KBM-7 (cell line): ENCODE measurements at places on chromosomes 5 and 9.

DNA sequence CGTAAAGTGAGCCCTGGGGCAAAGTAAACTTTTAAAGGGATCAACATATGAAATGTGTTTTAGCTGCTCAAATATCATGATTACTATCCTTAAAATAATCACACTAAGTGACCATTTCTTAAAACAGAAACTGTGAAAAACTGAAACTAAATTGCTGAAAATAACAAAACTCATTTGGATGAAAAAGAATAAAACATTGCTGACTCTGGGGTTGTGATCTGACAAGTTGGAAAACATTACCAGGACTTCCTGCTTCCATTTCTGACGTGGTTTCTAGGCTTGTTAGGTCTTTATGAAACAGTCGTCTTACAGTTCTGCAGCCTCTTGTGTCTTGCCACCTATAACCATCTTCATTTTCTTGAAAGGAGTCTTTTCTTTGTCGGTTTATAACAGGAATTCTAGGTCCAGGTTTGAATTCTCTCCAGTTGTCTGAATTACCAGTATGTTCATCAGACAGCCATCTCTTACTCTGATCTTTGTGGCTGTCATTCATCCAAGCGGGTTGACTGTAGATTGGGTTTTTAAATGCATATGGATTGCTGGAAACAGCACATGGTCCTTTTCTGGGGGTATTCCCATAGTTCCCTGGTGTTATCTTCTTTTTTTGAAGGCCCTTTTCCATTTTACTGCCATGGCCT, 1.7 kb downstream of the TUT7 start:
- peak; percentile 40 for DNase-seq

DNA sequence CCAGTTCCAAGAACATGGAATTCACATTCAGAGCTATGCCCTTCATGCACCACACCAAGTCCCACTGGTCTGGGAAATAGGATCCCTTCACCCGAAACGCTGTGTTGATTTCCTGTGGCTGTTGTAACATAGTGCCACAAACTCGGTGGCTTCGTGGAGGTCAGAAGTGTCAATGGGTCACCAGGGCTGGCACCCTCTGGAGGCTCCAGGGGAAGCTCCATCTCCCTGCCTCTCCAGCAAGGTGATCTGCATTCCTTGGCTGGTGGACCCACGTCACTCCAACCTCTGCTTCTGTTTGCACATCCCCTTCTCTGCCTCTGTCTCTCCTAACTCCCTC, 28.9 kb upstream of the ALDH1B1 start:
- no peak for DNase-seq

GRCh38 chr5:107941036-107941435, 270.3 kb upstream of the EFNA5 start:
- DNase-seq: no peak

DNA sequence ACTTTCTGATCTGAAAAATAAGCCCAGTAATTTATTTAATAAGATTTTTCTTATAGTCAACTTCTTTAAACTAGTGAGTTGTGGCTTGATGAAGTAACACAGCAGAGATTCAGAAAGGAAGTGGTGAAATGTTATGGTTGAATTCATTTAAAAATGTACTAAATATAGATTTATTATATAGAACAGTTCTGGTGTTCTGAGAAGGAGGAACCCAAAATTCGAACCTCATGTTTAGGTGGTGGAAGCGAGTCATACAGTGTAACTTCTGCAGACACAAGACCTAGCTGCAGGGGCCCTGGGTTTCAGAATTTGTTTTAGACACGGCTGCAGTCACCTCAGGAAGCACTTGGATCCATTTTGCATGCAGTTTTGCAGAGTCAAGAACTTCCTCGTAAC, 188.2 kb downstream of the TRIO start:
- peak; percentile 70 for DNase-seq

DNA sequence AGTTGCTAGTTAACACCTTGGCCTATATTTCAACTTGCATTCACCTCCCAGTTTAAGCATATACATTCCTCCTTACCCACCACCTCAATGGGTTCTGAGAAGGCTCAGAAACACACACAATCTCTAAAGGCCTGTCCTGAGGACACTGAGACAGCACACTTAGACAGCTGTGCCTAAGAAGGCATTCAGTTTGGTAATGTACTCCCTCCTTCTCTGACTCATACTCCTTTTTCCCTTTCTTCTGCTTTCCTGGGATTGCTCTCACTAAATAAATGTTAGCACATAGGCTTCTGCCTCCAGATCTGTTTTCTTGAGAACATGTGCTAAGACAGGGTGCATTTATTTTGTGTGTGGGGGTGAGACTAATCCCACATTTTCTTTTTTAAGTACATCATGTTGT, 456.8 kb upstream of the CDH6 start:
- DNase-seq: no peak

DNA sequence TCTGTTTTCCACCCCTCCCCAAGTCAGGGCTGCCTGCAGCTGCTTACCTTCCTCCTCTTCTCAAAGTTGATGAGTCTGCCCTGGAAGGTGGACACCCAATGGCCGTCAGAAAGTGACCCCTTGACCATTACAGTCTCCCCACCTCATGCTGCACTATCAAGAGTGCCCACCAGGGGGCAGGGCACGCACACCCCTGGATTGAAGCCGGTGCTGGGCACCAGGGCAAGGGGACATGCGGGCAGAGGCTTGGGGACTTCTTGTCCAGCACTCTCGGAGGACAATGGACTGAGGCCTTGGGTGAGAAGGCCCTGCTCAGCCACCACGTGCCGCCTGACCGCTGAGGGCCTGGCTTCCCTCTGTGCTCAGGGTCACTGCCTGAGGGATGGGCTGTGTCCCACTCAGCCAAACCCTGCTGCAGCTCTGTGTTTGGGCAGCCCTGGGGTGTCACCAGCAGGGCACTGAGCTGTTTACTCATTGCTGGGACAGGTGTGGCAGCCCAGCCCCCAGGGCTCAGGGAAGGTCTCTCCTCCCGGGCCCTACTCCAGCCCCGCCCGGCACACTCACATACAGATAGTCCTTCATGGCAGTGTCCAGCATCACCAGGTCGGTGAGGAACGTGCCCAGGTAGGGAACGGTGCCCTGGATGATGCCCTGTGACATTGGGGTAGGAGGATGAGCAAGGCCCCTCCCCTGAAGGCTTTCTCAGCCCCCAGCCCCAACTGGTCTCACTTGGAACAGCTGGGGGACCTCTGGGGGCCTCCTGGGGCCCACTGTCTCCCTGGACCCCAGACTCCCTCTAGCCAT, 17.7 kb downstream of the RALGDS start:
- DNase-seq: peak; percentile 36

- no peak for DNase-seq
Measured at GRCh38 chr9:79189511-79189924, 382.2 kb upstream of the TLE4 start.

DNA sequence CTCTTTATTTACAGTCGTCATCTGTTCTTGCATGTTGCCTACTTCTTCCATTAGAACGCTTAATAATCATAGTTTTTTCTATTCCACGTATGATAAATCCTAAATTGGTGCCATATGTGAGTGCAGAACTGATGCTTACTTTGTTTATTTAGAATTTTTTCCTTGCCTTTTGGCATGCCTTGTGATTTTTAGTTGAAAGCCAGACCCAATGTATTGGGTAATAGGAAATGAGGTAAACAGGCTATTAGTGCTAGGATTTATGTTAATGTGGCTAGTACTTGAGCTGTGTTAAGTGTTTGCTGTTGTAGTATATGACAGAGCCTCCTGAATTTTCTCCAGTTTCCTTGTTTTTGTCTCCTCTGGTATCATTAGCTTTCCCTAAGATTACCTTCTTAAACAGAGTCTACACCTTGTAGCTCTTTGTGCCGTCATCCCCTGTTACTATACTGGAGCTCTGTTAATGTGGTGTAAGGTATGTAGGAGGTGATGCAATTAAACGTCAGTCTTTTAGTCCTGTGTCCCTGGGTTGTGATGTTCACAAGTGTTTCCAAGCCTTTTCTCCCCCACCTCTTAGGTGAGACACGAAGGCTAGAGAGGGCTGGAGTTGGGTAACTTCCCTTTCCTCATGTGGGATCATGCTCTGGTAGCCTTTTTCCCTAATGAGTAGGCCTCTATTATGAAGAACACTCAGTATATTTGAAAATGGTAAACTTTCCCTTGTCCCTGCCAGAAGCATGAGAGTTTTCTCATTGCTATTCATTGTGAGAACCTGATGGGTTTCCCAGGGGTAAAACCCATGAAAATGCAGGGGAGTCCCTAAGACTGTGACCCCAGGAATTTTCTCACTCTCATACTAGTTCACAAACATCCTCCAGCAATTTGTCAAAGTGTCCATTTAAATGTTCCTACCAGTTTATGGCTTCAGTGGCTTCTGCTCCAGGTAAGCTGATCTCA, 21.2 kb downstream of the SPATA31D3 start:
- DNase-seq: no peak

- DNase-seq: no peak
Measured at GRCh38 chr5:168481330-168481788, 4.9 kb upstream of the RARS1 start.

GRCh38 chr5:164098531-164098930, 593.1 kb downstream of the MAT2B start:
- DNase-seq: no peak

DNA sequence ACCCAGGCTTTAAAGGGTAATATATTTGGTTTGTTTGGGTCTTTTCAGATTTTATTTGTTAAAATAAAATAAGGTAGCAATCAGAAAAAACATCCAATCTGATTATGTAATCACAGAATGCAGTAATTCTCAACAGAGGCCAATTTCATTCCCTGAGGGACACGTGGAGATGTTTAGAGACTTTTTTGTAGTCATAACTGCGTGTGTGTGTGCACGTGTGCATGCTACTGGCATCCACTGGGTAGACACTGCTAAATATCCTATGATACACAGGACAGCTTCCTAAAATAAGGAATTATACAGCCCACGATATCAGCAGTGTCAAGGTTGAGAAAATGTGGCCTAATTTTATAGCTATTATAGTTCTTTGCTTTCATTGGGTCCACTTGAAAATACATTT, 180.8 kb upstream of the KLF9 start:
- no peak for DNase-seq

- no peak for DNase-seq
Measured at GRCh38 chr9:118609355-118610044, 759.7 kb downstream of the BRINP1 start.

DNA sequence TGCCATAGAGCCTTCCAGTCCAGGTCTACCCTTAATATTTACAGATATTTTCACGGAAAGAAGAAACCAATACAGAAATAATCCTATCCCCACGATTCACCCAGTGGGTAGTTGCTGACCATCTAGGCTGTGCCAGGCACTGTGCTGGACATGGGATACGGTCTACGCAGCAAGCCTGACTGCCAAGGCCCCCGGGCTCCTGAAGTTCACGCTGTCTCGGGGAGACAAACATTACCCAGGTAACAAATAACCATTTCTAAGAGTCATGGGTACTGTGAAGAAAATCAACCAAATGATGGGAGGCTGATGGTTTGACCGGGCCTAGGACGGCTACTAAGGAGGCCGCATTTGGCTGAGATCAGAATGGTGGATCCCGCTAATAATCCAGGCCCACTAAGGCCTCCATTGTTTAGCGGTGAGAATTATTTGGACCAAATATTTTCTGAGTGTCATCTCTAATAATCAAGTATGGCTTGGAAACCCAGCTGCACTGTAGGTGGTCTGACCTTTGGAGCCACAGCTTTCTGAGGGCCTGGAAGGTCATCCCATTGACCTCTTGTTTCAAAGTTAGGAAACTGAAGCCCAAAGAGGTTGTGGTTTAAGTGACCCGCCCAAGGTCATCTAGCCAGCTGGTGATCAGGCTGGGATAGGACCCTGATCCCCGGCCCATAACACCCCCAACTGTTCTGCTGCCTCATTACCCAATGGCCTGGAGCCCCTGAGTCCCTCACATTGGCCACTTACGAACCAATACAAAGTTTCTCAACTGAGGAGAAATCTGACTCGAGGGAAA, 82.4 kb downstream of the AK8 start:
- DNase-seq: no peak

GRCh38 chr9:98312365-98312764, 56.9 kb upstream of the TBC1D2 start:
- DNase-seq: no peak

- DNase-seq: no peak
Measured at GRCh38 chr5:31890046-31890445, 251.1 kb downstream of the PDZD2 start.

DNA sequence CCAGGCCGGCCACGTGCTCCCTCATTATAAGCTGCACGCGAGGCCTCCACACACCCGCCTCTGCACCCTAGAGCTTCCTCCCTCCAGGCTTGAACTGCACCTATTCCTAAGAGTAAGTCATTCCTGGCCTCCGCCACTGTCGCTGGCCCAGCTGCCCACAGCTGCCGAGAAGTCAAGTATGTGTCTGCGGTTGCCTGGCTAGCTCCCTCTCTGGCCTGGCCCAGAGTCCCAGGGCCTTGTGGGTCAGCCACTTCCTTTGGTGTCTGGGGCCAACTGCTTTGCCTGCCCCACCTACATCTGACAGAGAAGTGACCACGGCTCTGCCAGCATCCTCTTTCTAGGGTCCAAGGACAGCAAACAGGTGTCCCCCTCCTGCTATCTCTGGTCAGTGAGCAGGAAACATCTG, 18.3 kb downstream of the ABO start:
- no peak for DNase-seq

- no peak for DNase-seq
Measured at GRCh38 chr9:117205806-117206205, 209.1 kb downstream of the ASTN2 start.

DNA sequence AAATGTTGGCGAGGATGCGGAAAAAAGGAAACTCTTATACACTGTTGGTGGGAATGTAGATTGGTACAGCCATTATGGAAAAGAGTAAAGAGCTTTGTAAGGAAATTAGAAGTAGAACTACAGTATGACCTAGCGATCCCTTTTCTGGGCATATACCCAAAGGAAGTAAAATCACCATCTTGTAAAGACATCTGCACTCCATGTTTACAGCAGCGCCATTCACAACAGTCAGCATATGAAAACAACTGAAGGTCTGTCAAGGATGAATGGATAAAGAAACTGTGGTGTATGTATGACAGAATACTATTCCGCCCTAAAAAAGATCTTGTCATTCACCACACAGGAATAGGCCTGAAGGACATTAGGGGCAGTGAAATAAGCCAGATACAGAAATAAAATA, 27.7 kb upstream of the SLC25A51 start:
- DNase-seq: no peak

DNA sequence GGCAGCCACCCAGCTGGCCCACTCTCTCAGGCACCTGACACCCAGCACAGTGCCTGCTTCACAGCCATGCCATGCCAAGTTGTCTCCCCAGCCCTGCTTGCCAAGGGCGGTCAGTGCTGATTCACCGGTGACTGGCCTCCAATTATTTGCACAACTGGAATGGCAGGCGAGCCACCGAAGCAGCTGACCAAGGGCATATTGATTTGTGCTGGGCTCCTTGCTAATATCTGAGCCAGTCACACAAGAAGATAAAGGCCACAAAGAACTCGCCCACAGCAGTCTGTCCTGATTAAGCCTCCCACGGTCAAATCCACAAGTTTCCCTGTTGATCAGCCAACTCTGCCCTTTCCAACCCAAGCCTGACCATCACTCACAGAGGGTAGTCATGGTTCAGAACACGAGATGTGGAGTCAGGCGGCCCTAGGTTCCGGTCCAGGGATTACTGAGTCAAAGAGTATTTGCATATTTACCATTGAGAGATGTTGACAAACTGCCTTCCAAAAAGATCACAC, 6.4 kb upstream of the EEIG1 start:
- DNase-seq: no peak

GRCh38 chr5:24525414-24525813, 119.4 kb downstream of the CDH10 start:
- DNase-seq: peak; percentile 2
